HCT116 (cell line): ENCODE measurements at places on chromosomes 5 and 9. TPM values are rescaled to one million over a fixed set of nuclear protein-coding genes. Genes with fewer than 3 reads are reported as not detected.

The DRD1 gene
- total RNA-seq, result 0.54 TPM

The SURF2 gene
- 27.8 TPM for total RNA-seq

The PRPF4 gene
- 53.9 TPM for total RNA-seq

DNA sequence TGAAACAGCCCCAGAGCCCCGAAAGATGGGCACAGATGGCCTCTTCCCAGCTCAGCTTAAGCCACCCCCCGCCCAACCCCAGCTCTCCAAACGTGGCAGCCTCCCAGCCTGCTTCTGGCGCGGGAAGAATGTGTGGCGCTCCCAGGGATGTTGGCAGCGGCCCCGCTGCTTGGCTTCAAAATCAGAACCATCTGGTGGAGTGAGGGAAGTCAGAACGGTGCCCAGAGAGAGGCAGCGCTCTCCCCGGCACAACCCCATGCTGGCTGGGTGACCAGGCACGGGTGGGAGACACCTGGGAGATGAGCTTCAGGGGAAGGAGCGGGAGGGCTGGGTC, 72.7 kb upstream of the ORM1 start:
- no peak overlapping the region for H3K4me3 ChIP-seq
- H3K27me3 ChIP-seq, result no peaks in the 10 kb centered on the region
- no peaks in the 10 kb centered on the region for H3K36me3 ChIP-seq
- H3K4me1 ChIP-seq, result no peaks in the 10 kb centered on the region
- H3K27ac ChIP-seq, result no peak overlapping the region

GRCh38 chr9:83304686-83305085, 233.5 kb downstream of the FRMD3 start:
- H3K4me1 ChIP-seq, result no peaks in the 10 kb centered on the region; the same call in 1 of the 2 replicates
- no peak overlapping the region for H3K27ac ChIP-seq
- DNase-seq, result no peak
- no peaks in the 10 kb centered on the region for H3K36me3 ChIP-seq
- H3K4me3 ChIP-seq, result no peak overlapping the region
- 0 out of 2 replicates have a peak, but pooled peaks cover 4% of the 10 kb centered on the region for H3K27me3 ChIP-seq

The TEX48 gene
- total RNA-seq, result not detected

- H3K4me3 ChIP-seq, result no peak overlapping the region
- no peaks in the 10 kb centered on the region for H3K4me1 ChIP-seq
- H3K36me3 ChIP-seq, result no peaks in the 10 kb centered on the region
- H3K27ac ChIP-seq, result no peak overlapping the region
These were observed 294.5 kb upstream of the PIK3R1 start for GRCh38 chr5:67921004-67921601.

- no peak for DNase-seq
- no peak overlapping the region for H3K27ac ChIP-seq
- no peak overlapping the region for H3K4me3 ChIP-seq
- no peaks in the 10 kb centered on the region for H3K4me1 ChIP-seq
- no peaks in the 10 kb centered on the region for H3K27me3 ChIP-seq
These were observed 686.4 kb downstream of the TLE1 start for GRCh38 chr9:81002906-81003305.

The PROP1 gene
- not detected for total RNA-seq

The PAEP gene
- not detected for total RNA-seq

GRCh38 chr5:167790462-167791260, 500.8 kb upstream of the WWC1 start:
- no peak overlapping the region for H3K4me3 ChIP-seq
- H3K4me1 ChIP-seq, result no peaks in the 10 kb centered on the region
- no peak for DNase-seq
- no peak overlapping the region for H3K27ac ChIP-seq

DNA sequence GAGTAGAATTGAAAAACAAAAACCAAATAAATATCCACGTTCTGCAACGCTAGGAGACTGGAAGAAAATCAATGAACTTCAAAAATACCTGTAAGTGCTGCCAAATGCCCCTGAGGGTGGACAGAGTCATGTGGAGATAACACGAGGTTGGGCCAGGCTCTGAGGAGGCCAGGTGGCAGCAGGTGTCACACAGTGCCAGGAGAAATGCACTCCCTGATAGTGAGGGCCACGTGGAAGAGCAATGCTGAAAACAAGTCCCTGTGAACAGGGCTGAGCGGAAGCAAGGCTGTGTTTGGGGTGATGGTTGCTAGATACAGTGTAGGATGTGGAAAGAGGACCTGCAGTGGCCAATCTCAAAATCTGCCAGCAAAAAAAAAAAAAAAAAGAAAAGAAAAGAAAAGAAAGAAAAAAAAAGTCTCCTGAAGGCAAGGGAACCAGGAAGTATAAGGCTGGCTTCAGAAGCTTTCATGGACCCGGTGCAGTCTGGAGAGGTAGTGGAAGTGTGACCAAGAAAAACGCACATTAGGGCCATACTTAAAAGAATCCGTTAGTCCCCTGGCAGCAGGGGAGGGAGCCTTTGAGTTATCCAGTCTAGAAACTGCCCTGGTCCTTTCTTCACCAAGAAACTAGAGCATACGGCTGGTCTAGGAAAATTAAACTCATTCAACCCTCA, 16.8 kb downstream of the C1QTNF3 start:
- no peak for DNase-seq
- no peaks in the 10 kb centered on the region for H3K4me1 ChIP-seq
- H3K27ac ChIP-seq, result no peak overlapping the region
- H3K4me3 ChIP-seq, result no peak overlapping the region

The STOM gene
- total RNA-seq, result 22.4 TPM

DNA sequence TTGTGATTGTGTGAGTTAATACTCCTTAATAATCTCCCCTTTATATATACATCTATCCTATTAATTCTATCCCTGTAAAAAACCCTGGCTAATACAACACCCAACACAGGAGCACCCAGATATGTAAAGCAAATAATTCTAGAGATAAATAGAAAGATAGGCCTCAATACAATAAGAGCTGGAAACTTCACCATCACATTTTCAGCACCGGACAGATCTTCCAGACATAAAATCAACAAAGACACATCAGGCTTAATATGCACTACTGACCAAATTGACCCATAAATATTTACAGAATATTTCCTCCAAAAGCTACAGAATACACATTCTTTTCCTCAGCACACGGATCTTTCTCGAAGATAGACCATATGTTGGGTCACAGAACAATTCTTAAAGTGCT, 71.0 kb upstream of the ST8SIA4 start:
- no peaks in the 10 kb centered on the region for H3K36me3 ChIP-seq
- H3K4me1 ChIP-seq, result no peaks in the 10 kb centered on the region
- H3K27me3 ChIP-seq, result no peaks in the 10 kb centered on the region

DNA sequence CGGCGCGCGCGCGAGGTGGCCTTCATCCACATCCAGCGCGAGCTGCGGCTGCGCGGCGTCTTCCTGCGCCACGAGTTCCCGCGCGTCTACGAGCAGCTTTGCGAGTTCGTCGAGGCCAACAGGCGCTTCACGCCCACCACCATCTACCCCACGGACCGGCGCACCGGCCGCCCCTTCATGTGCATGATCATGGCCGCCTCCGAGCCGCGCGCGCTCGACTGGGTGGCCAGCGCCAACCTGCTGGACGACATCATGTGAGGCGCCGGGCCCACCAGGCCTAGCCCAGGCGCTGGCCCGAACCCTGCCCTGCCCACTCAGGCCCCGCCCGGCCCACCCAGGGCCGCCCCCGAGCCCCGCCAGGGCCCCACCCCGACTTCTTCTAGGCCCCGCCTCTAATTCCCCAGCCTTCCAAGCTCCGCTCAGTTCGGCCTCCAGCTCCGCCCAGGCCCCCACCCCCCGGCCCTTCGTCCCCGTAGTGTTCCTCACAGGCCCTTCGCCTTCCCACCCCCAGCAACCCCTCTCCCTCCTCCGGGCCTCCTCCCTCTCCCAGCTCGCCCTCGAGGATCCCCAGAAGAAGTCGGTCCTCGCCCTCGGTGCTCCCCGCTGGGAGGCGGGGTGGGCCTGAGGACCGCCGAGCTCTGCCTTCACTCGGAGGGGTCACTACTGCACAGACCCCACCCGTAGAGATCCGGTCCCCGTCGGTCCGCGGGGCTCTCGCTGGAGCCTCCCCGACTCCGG, 2.0 kb upstream of the PHPT1 start:
- peak overlapping the region; percentile 88 for H3K27ac ChIP-seq
- H3K27me3 ChIP-seq, result no peaks in the 10 kb centered on the region
- peak overlapping the region; percentile 99 for H3K4me3 ChIP-seq
- peaks cover 11% of the 10 kb centered on the region for H3K4me1 ChIP-seq

DNA sequence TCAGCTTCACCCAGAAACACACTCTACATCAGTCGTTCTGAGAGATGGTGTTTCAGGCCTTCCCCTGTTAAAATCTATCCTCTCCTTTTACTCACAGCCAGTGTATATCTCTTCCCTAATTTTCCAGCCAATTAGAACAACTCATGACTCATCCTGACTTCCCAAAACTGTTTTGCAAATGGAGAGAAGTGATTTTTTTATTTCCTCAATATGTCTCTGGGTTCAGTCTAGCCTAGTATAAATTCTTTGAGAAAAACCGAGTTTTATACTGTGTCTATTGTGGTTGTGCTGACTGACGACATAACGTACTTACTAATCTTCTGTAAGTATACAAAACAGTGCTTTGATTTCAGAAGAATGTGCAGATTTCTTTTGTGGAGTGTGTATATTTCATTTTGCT, 28.4 kb upstream of the CAST start:
- no peak overlapping the region for H3K4me3 ChIP-seq
- peaks cover 7% of the 10 kb centered on the region; the same call in 1 of the 2 replicates for H3K4me1 ChIP-seq
- DNase-seq, result no peak
- H3K27ac ChIP-seq, result no peak overlapping the region
- no peaks in the 10 kb centered on the region for H3K27me3 ChIP-seq

- DNase-seq, result no peak
- H3K27ac ChIP-seq, result no peak overlapping the region
- no peaks in the 10 kb centered on the region for H3K4me1 ChIP-seq
These were observed 439.9 kb upstream of the CHD1 start for GRCh38 chr5:99368726-99369125.

The SLC34A3 gene
- total RNA-seq, result 0.15 TPM

- H3K36me3 ChIP-seq, result no peaks in the 10 kb centered on the region
- H3K27me3 ChIP-seq, result no peaks in the 10 kb centered on the region
- H3K4me1 ChIP-seq, result peaks cover 16% of the 10 kb centered on the region
- peak; percentile 89 for DNase-seq
- peak overlapping the region; percentile 74 for H3K4me3 ChIP-seq
- H3K27ac ChIP-seq, result peak overlapping the region; percentile 36; the same call in 1 of the 2 replicates
These were observed 1.0 kb upstream of the MCC start for GRCh38 chr5:113489299-113489698.

DNA sequence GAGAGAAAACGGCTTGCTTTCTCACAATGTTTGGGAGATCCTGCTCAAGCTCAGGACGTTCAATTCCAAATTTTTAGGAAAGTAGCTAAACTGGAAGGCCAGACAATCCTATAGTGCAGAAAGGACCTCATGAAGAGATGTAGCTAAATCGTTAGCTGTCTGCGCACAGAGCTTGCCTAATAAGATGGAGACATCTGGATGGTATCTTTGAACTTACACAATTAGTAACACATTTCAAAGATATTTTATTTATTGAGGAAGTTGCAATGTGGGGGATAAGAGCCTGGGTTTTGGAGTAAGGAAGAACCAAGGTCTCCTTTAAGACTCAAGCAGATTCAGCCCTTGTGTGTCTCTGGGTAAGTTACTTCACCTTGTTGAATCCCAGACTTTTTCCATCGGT, 28.6 kb upstream of the RAB14 start:
- H3K4me1 ChIP-seq, result peaks cover 13% of the 10 kb centered on the region; the same call in 1 of the 2 replicates
- H3K27ac ChIP-seq, result no peak overlapping the region
- no peak overlapping the region for H3K4me3 ChIP-seq
- no peaks in the 10 kb centered on the region for H3K36me3 ChIP-seq
- no peaks in the 10 kb centered on the region for H3K27me3 ChIP-seq

- no peaks in the 10 kb centered on the region for H3K4me1 ChIP-seq
- H3K36me3 ChIP-seq, result no peaks in the 10 kb centered on the region
- H3K4me3 ChIP-seq, result no peak overlapping the region
- no peaks in the 10 kb centered on the region for H3K27me3 ChIP-seq
These were observed 548.9 kb downstream of the HINT1 start for GRCh38 chr5:130616161-130616560.

DNA sequence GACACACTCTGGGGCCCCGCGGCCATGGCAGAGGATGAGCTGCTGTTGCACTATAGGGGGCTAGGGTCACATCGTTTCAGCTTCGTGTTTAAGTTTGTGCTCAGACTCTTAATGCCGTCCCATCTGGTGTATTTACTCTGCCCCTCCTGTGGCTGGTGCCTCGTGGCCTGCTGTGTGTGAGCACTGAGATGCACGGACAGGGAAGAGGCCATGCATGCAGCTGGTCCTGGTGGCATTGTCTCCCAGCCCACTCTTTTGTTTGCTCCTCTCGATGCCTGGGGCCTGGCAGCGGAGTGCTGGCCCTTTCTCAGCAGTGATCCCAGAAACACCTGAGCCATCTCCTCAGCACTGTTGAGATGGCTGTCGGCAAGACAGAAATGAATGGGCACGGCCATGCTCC, 30.0 kb upstream of the PHF2 start:
- no peaks in the 10 kb centered on the region for H3K4me1 ChIP-seq
- H3K4me3 ChIP-seq, result no peak overlapping the region
- H3K27ac ChIP-seq, result no peak overlapping the region

- no peak overlapping the region for H3K27ac ChIP-seq
- H3K4me1 ChIP-seq, result peaks cover 23% of the 10 kb centered on the region
- H3K27me3 ChIP-seq, result no peaks in the 10 kb centered on the region
These were observed 220.9 kb downstream of the ACTL7B start for GRCh38 chr9:108634672-108635462.

DNA sequence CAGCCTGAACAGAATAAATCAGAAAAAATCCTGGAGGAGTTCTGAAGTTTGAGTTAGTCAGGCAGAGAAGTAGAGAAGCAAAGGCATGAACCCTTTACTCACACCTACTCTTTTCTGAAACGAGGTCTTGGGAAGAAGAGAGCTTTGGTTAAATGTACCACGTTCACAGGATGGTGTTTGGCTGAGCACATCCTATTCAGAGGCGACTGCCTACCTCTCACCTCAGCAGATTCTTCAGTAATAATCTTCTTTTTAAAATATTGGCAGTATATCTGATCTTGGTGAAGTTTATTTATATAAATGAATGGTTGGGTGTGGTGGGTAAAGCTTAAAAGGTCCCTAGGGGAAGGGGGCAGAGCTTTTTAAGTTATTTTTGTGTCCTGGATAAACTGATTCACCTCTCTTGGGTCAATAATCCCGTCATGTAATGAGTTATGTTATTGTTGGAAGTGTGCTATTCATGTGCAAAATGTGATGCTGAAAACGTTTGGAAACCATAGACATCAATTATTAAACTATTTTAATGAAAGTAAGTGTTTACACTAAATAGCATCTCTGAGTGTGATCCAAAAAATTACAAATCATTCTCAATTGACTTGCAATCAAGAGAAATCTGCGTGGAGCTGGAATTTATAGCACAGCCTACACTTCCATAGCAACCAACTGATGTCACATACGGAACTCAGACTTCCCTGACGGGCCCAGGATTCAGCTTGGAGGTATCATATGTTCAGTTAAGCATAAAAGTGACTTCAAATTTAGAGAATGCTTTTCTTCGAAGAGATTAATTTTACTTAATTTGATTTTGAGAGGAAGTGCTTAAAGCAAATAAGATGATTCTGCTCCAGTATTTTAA, 94.3 kb upstream of the EQTN start:
- DNase-seq, result no peak
- H3K36me3 ChIP-seq, result no peaks in the 10 kb centered on the region
- H3K27ac ChIP-seq, result no peak overlapping the region

The CNOT6 gene
- total RNA-seq, result 59.1 TPM

- H3K27me3 ChIP-seq, result no peaks in the 10 kb centered on the region
- no peak for DNase-seq
- H3K36me3 ChIP-seq, result peaks cover 69% of the 10 kb centered on the region
- peaks cover 61% of the 10 kb centered on the region for H3K4me1 ChIP-seq
These were observed 8.1 kb downstream of the SPRY4 start for GRCh38 chr5:142316681-142317080.

- H3K27me3 ChIP-seq, result peaks cover 21% of the 10 kb centered on the region
- H3K27ac ChIP-seq, result no peak overlapping the region
- no peaks in the 10 kb centered on the region for H3K4me1 ChIP-seq
- no peaks in the 10 kb centered on the region for H3K36me3 ChIP-seq
- no peak overlapping the region for H3K4me3 ChIP-seq
These were observed 151.8 kb downstream of the OLFM1 start for GRCh38 chr9:135239100-135239768.
